ENCODE measurements at places on chromosomes 7 and 10. TPM values are rescaled to one million over a fixed set of nuclear protein-coding genes. Genes with fewer than 3 reads are reported as not detected.

The GPR37 gene
- total RNA-seq, result not detected

The SAMD9L gene
- 27.0 TPM for total RNA-seq

The CNTNAP2 gene
- total RNA-seq, result not detected

The MTERF1 gene
- total RNA-seq, result 15.6 TPM

DNA sequence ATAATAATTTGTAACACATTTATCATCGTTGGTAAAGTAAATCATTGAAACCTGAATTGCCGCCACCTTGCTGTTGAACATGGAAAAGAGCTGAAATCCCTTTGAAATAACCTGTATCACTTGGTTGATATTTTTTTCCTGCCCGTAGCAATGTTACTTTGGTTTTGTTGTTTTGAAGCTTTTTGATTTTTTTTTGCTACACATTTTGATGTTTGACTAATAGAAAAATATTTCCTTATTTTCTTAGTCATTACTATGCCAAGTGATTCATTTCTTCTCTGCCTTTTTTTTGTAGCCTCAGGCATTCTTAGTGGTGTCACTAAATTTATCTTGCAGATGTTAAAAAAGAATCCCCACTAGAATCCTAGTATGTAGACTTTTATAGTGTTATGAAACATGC, 235.1 kb upstream of the MEOX2 start:
- no peak for DNase-seq

DNA sequence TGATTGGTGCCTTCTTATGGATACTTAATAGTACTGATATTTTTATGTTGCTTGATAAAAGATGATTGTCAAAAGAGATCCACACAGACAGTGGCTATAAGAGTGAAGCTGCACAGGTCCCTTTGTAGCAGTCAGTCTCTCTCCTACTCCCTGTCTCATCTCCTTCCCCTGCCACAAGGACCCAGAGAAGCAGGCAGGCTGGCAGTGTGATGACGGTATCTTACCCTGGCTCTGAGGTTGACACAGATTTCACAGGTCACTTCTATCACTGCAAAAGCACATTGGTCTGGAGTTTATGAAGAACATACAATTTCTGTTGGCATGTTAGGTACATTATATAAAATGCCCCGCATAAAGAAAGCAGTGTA, 64.4 kb upstream of the AHR start:
- peak; percentile 43 for DNase-seq

GRCh38 chr7:49976238-49976637, 116.8 kb downstream of the ZPBP start:
- DNase-seq, result no peak

DNA sequence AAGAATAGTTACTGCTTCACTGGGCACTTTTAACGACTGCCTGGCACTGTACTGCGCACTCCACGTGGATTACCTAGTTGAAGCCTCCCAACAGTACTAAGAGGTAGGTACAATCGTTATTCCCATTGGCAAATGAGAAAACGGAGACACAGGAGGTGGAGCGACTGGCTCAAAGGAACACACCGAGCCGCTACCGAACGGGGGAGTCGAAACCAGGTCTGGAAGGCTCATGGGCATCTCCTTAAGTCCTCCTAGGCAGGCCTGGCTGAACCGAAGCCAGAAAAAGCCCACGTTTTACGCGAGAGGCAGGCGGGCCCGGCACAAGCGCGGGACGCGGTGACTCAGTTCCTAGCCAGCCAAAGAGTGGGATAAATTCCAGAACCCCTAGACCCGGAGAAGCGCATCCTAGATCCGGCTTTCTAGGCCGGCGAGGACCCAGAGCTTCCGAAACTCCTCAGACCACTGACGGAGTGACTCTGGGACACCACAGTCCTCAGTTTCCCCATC, 472 bp downstream of the PDAP1 start:
- peak; percentile 41 for DNase-seq

- DNase-seq, result no peak
Measured at GRCh38 chr7:80726666-80727065, 88.2 kb downstream of the CD36 start.

DNA sequence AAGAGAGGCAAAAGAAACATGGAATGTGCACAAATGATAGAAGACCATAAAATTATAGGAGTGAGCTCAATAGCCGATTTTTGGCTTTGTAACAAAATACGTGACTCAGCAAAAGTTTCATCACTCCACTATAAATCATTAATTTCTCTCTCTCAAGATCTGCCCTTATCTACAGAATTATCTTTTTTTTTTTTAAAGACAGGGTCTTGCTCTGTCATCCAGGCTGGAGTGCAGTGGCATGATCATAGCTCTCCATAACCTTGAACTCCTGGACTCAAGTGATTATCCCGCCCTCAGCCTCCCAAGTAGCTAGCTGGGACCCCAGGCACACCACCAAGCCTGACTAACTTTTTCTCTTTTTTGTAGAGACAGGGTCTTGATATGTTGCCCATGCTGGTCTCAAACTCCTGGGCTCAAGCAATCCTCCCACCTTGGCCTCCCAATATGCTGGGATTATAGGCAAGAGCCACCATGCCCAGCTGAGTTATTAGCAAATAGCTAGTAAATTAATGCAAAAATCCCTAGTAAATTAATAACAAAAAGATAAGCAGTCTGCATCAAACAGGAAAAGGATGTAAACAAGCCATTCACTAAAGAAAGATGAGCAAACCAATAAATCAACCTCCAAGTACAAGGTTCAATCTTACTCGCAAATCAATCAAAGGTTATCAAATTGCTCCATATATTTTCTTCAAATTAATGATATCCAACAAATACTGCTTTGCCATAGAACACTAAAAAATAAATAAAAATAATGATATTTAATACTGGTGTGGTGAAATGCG, 450.7 kb downstream of the PARD3 start:
- DNase-seq, result no peak

All from activated T-cell treated with anti-CD3 and anti-CD28 coated beads, Interleukin-2, amount 50 U/mL, for 72 hours (primary cell).